ENCODE measurements at places on chromosomes 13 and 19.

DNA sequence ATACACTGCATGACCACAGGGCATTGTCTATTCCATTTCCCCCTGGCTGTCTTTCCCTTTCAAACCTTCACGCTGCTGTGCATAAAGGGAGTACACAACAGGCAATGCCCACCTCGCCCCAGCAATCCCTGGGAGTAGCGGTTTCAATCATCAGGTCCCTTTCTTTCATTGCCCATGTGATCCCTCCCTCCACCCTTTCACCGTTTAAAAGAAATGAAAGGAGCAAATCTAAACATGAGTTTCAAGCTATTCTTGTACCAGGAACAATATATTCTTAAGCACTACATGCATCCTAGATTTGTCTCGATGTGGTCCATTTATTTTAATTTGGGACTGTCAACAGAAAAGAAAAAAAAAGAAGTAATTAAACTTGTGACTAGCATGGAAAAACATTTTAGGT, 123.4 kb upstream of the ARGLU1 start:
- DNase-seq = no peak

DNA sequence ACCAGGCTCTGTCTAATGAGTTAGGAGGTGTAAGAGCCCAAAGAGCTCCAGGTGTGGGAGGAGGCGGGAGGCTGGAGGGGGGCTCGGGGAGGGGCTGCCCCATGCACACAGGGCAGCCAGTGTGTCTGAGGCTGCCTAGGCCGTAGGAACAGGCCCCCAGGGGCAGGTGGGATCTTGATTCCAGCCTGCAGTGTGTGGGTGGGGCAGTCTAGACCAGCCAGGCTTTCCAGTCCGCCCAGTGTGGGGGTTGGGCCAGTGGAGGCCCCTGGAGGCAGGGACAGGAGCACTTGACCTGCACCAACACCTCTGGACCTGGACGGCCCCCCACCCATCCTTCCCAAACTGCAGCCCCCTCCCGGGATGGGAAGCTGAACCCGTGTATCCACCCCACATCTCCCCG, 5.4 kb upstream of the CAMSAP3 start:
- no peak for DNase-seq

DNA sequence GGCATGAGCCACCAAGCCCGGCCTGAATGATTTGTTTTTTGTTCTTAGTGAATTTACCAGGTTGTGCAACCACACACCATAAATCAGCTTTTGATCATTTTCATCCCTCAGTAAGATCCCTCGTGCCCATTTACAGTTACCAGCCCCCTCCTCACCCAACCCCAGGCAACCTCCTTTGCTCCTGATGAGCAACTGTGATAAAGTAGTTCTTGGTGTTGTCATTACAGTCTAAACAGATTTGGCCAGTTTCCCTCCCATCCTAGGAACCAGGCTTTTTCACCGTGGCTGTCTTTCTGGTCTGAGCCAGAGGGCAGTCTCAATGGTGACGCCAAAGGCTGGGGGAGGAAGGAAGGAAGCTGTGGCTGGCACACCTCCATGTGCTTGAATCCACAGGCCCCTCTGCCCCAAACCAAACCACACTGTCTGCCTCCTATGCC, 61.2 kb upstream of the WDFY2 start:
- no peak for DNase-seq

- no peak for DNase-seq
Measured at GRCh38 chr19:34932494-34932893, 5.8 kb downstream of the ZNF30 start.

- DNase-seq = no peak
Measured at GRCh38 chr19:11375143-11375948, 880 bp downstream of the SWSAP1 start.

GRCh38 chr19:17765069-17765618, 13.9 kb downstream of the FCHO1 start:
- DNase-seq = no peak

DNA sequence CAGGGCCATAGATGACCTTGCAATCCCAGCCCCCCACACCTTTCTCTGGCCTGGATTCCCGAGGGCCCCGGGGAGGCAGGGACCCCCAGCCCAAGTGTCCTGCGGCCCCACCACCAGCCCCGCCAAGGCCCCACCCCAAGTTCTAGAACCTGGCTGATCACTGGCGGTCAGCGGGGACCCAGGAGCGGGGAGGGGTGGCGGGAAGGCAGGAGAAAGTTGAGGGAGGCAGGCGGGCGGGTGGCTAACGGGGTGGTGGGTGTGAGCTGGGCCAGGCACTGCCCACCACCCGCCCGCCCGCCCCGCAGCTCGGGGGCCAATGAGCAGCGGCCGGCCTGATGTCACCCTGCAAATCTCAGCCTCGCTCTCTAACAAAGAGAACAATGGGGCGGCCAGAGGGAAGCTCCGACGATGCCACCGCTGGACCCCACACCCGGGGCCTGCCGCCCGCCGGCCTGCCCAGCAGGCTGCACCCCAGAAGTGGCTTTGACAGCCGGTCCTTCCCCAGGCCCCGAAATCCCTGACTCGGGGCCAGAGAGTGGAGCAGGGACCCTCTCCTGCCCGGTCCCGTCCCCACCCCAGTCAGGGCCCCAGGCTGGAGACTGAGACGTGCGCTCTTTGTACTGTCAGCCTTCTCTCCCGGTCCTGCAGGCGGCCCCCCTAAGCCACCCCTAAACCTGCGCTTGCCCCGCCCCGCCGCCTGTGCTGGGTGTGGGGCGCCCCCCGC, 1.6 kb downstream of the MEX3D start:
- no peak for DNase-seq

DNA sequence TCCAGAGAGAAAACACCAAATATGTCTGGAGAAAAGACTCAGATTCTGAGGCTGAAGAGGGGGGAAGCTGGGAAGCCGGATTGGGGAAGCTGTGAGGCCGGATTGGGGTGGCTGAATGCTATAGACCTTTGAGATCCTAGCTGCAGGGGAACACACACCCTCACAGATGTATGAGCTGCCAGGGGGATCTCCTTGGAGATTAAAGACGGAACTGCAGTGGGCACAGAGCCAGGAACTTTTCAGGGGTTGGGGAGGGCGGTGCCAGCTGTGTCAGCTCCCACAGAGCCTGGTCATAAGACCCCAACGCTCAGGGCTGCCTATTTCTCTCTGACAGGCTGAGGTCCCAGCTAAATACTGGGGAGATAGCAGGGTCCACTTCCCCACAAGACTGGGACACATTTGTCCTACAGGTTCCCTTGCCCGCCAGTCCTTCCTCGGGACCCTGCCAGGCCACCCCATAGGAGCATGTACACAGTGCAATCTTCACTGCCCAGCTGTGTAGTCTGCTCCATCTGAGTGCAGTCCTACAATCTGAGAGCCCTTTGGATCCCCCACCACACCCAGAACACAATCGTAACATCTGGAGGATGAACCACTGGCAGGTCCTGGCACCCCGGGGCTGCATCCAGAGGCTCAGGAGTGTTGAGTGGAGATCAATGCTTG, 1893.9 kb downstream of the PCDH9 start:
- DNase-seq = no peak

DNA sequence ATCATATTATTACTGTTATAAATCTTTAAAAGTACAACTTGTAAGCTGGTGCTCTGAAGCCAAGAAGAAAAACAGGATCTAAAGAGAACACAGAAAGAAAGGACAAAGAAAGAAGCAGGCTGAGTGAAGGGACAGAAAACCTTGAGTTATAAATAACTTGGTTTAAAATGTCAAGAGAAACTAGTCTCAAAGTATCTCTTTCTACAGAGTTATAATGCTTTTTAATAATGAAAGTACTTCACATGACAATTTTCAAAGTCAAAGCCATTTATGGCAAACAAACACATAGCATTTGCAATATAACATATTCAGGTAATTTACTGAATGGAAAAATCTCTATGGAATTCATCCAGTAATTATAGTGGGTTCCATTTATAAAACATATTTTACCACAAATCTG, 33.4 kb downstream of the CAB39L start:
- DNase-seq = no peak

GRCh38 chr13:112457081-112457480, 80.9 kb downstream of the SPACA7 start:
- no peak for DNase-seq

DNA sequence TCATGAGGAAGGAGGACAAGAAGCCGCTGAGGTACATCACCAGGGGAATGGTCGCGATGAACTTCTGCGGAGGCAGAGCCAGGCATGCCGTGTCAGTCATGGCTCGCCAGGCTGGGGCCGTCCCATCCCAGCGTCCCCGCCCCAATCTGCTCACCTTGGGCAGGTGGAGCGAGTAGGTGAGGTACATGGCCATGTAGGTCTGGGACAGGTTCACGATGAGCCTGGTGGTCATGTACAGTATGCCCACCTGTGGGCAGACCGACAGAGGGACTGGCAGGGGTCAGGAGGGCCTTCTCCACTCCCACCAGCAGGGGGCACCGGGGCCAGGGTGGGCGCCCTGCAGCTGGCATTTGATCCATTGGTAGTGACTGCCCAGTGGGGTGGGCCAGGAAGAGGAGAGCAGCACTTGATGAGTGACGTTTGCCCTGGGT, 8.3 kb downstream of the TEKTIP1 start:
- no peak for DNase-seq

GRCh38 chr19:37950471-37951175, 43.6 kb downstream of the SIPA1L3 start:
- no peak for DNase-seq

DNA sequence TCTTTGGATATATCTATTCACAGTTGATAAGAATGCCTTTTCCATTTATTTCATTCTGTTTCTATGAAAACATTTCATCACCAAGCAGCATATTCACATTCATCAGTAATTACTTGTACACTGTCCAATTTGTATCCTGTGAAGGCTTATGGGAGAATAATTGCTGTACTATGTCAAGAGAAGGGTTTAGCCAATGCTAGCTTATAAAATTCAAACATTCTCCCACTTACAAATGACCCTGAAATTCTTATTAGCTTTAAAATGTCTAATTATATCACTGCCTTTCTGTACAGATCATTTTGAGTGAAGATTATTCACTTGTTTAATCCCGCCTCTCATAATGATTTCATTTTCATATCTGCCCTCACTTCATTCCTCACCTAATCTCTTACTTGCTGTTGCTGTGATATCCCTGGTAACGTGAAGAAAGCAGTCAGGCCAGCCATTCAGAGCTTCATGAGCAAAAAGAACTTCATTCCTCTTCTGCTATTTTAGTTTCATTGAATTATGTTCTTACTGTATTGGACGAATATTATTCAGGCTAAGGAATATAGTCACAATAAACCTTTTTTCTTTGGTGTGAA, 778.7 kb downstream of the OLFM4 start:
- no peak for DNase-seq

GRCh38 chr19:11949201-11949600, 15.6 kb upstream of the ZNF763 start:
- DNase-seq = no peak

- no peak for DNase-seq
Measured at GRCh38 chr13:27861165-27861564, 58.6 kb upstream of the PDX1 start.

GRCh38 chr13:110387451-110388107, 80.5 kb downstream of the COL4A2 start:
- DNase-seq = no peak
